ENCODE measurements at places on chromosomes 13 and 19.

DNA sequence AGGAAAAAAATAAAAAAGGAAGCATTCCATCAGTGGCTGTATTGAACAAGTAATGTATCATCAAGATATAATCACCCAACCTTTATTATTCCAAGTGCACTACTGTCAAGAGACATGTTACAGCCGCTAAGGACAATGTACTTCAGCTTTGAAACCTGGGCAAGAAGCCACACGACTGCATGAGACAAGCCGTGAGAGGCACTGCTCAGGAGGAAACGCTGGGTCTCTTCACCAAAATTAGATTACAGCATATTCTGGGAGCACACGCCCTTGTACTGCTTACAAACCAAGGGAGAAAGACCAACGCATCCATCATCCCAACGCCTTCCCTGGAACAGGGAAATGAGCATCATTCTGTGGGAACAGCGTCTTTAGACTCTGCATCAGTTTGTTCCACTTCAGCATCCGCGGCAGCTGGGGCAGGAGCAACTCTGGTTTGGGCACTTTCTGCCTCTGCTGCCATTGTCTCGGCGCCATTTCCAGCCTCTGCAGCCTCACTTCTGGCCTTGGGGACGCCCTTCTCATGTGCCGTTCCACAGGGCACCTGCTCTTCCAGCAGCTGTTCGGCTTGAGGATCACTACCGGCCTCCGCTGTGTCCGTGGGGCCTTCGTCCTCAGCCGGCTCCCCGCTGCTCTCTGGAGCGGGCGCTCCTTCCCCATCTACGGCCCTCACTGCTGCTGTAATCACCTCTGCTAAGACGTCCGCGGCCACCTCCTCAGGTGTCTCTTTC lies 22.4 kb upstream of the BRD4 start:
- peaks cover 23% of the 10 kb centered on the region for H3K36me3 ChIP-seq
- no peaks in the 10 kb centered on the region for H3K4me1 ChIP-seq
- H3K27me3 ChIP-seq, result peaks cover 4% of the 10 kb centered on the region
- no peak overlapping the region for H3K27ac ChIP-seq
- H3K4me3 ChIP-seq, result no peak overlapping the region

- no peaks in the 10 kb centered on the region for H3K27me3 ChIP-seq
- no peak overlapping the region for H3K27ac ChIP-seq
- H3K36me3 ChIP-seq, result peaks cover 3% of the 10 kb centered on the region
- no peak for DNase-seq
Observed at GRCh38 chr13:72004784-72005374, 137.9 kb upstream of the DACH1 start.

DNA sequence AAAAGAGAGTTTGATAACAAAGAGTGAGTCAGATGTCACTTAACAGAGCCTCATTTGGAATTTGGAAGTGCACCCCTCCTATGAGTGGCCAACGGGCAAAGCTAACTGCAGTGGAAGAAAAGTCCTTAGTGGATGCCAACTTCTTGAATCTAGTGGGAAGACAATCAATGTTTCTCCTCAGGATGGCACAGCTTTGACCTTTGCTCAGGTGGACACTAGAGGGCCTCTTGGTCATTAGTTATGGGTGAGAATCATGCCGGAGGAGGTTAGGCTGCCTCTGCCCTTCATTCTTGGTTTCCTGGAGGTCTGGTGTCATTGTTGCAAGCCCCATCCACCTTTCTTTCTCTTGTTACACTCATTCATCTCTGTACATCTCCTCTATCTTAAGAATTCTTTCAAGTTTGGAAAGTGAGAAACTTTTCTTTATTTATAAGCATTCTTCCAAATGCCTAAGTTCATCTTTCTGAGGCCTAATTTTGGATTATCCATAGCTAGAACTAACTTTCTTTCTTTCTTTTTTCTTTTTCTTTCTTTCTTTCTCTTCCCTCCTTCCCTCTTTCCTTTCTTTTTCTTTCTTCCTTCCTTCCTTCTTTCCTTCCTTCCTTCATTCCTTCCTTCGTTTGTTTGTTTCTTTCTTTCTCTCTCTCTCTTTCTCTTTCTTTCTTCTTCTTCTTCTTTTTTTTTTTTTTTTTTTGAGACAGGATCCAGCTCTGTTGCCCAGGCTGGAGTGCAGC lies 327.2 kb upstream of the TSHZ3 start:
- H3K4me1 ChIP-seq, result no peaks in the 10 kb centered on the region
- H3K27me3 ChIP-seq, result peaks cover 2% of the 10 kb centered on the region
- H3K36me3 ChIP-seq, result no peaks in the 10 kb centered on the region

GRCh38 chr19:6113616-6114188 lies 3.4 kb upstream of the RFX2 start:
- no peak overlapping the region for H3K4me3 ChIP-seq
- H3K36me3 ChIP-seq, result no peaks in the 10 kb centered on the region
- DNase-seq, result no peak
